ENCODE measurements at places on chromosomes 3 and 15. TPM values are rescaled to one million over a fixed set of nuclear protein-coding genes. Genes with fewer than 3 reads are reported as not detected.
A peak's percentile ranks its signal among the peaks of the same experiment; 100 is the strongest.

- no peak for DNase-seq
These were observed 41.7 kb upstream of the PCSK6 start for GRCh38 chr15:101531170-101531569.

- DNase-seq = no peak
These were observed 66.0 kb downstream of the STAC start for GRCh38 chr3:36446276-36446675.

GRCh38 chr3:37562876-37563275 lies 298.8 kb upstream of the CTDSPL start:
- no peak for DNase-seq

DNA sequence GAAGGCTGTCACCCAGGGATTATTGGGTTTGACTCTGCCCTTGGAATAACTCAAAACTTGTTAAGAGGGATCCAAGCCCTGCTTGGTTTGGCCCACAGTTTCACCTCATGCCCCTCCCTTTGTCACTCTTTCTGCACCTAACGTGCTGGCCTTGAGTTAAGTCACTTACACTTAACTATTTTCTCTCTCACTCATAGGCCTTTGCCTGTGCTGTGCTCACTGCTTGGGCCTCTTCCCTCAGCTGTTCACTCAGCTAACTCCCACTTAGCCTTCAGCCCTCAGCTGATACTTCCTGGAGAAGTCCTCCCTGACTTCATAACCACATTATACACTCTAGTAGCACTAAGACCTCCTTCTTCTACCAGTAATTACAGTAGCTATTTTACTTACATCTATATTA lies 133.3 kb downstream of the CMSS1 start:
- no peak for DNase-seq

DNA sequence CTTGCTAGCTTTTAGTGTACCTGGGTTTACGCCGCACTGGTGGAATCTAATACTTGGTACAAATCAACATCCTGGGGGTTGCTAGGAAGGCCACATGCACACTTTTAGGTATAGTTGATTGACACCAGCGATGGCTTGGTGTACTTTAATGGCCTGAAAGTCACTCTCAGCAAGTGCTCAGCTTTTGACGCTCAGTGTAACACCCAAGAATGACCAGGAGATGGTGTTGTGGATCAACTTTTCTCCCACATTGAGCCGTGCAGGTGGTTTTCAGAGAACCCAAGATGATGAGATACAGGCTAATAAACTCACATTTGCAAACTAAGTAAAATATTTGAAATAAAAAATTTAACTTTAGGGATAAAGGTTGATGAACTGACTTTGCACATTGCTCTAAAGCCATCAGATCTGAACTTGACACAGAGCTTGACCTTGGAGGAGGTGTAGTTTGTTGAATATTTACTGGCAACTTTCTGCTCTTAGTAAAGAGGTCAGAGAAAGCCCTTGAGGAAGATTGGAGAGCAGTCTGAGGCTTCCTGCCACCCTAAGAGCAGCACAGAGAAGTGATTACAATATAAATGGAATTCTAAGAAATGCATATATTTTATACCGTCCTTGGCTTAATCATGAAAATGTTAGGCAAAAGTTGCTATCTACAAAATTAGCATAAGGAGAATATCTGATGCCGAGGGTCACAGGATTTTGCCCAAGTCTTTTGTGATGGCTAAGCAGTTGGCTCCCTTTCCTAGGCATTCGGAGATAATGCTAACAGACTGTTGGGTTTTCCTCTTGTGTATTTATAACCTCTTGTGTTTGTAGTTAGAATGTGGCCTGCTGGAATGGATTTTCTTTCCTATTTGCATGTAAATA lies 143.4 kb upstream of the RASGRP1 start:
- no peak for DNase-seq

GRCh38 chr3:114756506-114757279 lies 390.4 kb downstream of the ZBTB20 start:
- DNase-seq = no peak

GRCh38 chr3:18258492-18258891 lies 166.6 kb downstream of the SATB1 start:
- DNase-seq = no peak

- DNase-seq = no peak
These were observed 344.7 kb upstream of the RBMS3 start for GRCh38 chr3:28936154-28936553.

DNA sequence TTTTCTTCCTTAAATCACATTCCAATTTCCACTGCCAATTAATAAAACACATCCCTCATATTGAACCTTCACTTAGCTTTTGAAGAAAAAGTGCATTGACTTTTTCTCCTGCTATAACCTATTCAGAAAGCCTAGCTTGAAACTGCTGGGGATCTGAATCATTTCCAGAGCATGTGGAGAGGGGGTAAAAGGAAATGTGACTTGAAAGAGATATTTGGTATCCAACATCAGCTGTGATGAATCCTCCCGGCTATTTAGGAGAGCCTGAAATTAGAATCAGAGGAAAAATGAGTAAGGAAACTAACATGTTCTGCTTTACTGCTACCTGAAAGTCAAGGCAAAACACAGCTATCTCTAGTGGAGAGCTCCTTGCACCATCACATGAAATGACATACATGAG lies 2.6 kb upstream of the GNB5 start:
- DNase-seq = no peak

DNA sequence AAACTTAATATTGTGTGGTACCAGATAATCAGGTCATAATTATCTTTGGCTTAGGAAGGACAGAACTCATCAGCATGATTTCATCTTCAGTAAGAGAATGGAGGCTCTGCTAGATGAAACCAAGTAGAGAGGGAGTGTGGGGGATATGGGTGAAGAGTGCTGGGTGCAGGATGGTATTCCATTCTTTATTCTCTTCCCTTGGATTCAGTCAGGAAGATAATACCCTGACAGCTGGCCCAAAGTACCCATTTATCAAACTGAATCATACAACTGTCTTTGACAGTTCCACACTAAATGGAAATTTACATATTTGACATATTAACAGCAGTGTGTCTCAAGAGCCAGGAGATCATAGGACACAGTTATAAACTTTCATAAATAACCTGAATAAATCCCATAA lies 44.7 kb downstream of the GOLIM4 start:
- DNase-seq = no peak

DNA sequence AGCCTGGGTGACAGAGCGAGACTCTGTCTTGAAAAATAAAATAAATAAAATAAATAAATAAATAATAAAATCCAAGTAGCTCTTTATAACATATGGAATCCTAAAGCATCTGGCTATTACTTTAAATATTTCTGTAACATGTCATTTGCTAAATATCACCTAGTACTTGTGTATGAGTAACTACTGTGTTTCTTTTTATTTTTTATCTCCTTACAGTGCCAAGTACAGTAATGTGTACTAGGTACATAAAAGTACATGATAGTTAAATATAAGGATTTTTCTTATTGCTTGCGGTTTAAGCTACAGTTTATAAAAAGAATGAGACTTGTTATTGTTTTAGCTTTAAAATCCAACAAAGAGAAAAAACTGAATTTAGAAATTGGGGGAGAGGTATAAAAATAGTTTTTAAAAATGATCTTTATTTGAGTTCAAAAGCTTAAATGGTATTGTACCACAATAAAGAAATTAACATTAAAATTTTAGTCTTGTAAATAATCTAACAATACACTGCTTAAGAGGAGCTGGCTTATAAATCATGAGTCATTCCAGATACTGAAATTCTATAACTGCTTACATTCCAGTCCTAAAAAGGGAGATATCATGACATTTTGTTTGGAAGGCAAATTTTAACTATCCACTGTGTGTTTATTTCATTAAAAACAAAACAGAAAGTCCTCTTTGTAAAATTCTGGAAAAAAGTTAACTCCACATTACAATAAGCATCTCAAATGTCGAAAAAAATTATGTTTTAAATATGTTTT lies 73.1 kb downstream of the FGF7 start:
- no peak for DNase-seq

DNA sequence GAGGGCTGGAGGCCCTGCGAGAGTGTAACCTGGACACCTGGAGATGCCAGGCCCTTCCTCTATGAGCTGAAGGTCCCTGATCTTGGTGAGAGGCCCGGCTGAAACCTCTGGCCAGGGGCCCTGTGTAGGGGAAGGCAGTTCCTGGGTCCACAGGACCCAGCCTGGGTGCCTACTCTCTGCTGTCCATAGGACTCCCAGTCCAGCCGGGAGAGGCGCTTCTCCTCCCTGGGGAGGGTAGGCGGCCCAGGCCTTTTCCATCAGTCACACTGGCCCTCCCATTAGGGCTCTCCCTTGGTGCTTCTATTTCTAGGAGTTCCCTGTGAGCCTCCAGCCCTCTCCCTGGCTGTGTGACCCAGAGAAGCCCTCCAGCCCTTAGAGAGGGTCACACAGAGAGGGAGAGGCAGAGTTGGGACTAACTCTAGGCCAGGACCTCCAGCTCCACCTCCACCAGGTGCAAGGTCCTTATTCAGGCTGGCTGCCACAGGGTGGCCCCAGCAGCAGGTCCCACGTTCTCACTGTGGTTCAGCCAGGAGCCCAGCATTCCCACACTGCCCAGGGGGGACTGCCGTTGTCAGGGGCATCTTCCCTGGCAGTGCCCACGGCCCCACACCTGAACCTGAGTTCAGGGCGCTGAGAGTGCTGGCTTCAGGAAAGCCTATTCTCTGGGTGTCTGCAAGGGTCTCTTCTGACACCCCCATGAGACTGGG lies 146.8 kb downstream of the SMAD6 start:
- DNase-seq = no peak

- DNase-seq = no peak
These were observed 159.5 kb upstream of the TBC1D5 start for GRCh38 chr3:17901893-17902292.

- DNase-seq = no peak
These were observed 49.0 kb downstream of the DZIP1L start for GRCh38 chr3:138066383-138066782.

DNA sequence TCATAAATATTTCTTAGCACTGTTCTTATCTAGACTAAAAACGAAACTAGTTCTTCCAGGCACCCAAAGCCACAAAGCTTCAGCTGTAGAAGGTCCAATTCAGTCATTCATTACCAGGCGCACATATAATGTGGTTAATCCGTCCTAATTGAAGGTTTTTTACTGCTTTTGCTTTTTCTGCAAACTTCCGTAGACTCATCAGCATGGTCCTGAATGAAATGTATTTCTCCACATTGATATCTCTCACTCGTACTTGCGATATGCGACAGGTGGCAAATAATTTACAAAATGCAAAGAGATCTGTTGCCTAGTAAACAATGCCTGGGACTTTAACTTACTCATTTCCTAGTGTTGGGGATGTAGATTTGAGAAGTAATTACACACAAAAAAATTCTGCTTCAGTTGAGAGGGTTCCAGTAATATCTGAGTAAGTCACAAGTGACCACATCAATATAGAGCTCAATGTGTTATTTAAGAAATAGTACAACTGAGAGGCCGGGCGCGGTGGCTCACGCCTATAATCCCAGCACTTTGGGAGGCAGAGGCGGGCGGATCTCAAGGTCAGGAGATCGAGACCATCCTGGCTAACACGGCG lies 75.0 kb upstream of the MBNL1 start:
- no peak for DNase-seq

DNA sequence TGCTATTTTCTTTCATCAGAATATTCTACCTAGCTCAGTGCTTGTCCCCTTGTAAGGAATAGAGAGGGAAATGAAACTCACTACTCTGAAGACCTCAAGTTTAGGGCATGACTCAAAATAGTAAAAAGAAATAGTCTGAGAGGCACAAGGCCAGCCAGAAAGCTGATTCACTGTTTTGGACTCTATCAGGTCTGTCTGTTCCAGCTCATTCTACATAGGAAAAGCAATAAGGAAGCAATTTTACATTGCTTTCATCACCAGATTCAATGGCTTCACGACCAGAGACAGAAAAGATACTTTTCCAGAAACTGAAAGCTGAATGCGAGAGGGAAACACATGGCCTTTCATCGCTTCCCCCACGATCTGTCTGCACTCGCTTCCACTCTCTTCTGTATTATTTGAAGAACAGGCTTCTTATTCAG lies 276.0 kb downstream of the GBE1 start:
- no peak for DNase-seq

DNA sequence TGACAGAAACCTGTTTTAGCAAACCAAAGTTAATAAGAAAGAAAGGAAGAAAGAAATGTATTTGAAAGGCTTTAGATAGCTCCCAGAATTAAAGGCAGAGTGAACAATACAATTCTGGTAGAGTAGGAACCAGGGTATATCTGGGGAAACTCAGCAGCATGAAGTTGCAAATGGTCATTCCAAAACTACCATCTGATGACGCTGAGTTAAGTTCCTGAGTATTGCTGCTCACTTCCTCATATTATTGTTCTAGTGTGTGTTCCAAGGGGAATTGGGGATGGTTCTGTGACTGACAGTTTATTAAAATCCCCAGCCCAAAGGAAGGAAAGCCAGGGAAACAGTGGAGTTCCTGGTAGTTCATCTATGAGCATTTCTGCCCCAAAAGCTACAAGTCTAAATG lies 88.3 kb upstream of the FRMD4B start:
- DNase-seq = no peak

DNA sequence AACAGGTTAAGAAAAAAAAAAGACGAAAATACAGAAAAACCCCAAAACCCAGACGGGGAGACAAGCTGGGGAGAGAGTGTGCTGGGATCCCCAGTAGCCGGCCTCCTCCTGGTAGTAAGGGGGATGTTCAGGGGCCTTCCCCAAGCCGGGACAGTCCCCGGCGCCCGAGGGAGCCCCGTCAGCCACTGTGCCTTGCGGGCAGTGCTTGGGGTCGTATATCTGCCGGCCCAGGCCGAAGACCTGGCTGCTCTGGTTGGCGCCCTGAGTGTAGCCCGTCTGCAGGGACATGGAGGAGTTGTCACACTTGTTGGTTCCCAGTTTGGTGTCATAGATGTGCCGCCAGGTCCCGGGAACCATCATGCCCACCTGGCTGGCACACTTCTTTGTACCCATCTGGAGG lies 287.2 kb upstream of the GADL1 start:
- DNase-seq = no peak

- DNase-seq = no peak
These were observed 61.8 kb downstream of the MYH15 start for GRCh38 chr3:108448593-108448992.

GRCh38 chr3:37479981-37480380 lies 305.6 kb upstream of the LRRFIP2 start:
- no peak for DNase-seq

GRCh38 chr15:83225449-83225848 lies 17.8 kb upstream of the HDGFL3 start:
- DNase-seq = no peak

DNA sequence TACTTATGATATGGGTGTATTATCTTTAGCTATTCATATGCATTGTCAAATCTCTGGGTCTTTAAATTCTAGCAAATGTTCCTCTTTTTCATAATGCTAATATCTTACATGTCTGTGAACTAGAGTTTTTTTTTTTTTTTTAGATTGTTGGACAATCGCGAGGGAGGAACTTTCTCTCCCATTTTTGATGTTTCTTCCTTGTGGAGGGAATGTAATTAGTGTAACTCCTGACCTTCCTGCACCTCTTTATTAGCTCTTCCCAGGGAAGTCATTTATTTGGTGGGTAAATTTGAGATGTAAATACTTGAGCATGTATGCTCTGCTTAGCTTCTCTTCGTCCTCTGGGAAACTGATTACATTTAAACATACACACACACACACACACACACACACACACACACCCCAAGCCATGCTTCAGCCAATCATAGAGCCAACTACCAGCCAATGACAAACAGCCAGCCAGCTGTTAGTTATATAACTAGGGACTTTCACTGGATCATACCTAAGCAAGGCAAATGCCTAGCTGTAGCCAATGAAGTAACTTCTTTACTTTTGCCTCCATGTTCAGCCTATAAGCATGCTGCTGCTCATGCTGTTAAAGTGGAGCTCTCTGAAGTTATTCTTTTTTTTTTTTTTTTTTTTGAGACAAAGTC lies 8.3 kb upstream of the USP8 start:
- DNase-seq = no peak

GRCh38 chr3:194277104-194277785 lies 73.9 kb downstream of the CPN2 start:
- DNase-seq = peak; percentile 54

The GP5 gene
- not detected for total RNA-seq

The CA12 gene
- 26.8 TPM for total RNA-seq

The GOLGA8S gene
- 0.14 TPM for total RNA-seq
